ENCODE measurements at places on chromosomes 4 and X. TPM values are rescaled to one million over a fixed set of nuclear protein-coding genes. Genes with fewer than 3 reads are reported as not detected.

The XK gene
- total RNA-seq: 0.88 TPM

DNA sequence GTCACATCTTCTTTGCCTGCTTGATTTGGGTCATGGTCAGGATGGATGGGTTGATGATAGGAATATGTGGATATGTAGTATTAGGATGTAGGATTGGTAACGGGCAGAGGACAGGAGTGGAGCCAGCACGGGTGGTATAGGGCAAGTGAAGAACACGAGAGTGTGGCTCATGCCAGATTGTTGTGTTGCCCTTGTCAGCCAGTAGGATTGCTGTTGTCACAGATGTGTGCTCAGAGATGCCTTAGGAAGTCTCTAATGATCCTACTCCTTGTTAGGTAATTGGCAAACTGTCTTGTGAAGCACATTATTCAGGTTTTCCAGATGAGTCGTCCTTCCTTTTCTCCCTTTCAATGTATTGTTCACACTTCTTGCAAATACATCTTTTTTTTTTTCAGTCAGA is 5.5 kb downstream of the ATP10D start:
- peak; percentile 26 for DNase-seq

DNA sequence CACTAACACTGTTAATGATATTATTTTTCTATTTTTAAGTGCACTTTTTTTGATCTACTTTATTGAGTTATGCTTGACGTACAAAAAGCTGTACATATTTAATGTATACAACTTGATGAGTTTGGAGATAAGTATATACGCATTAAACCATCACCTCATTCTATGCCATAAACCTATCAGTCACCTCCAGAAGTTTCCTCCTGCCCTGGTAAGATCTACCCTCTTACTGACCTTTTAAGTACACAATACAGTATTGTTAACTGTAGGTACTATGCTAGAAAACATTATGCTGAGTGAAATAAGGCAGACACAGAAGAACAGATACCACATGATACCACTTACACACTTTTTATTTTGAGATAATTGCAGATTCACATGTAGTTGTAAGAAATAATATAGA is 36.9 kb downstream of the INTS6L start:
- DNase-seq: no peak

The MAGED4B gene
- 57.4 TPM for total RNA-seq

DNA sequence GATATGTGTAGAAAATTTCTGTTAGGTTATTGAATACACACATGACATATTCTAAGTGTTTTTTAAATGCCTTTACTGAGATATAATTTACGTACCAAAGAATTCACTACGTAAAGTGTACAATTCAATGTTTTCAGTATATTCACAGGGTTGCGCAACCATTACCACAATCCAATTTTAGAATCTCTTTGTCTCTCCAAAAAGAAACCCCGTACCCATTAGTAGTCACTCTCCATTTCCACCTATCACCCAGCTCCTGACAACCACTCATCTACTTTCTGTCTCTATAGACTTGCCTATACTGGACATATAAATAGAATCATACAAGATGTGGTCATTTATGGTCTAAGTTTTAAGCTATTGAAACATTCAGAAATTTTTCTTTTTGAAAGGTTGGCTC is 53.0 kb upstream of the FBXW7 start:
- no peak for DNase-seq

GRCh38 chr4:108072300-108072699 is 82.6 kb downstream of the HADH start:
- DNase-seq: no peak

DNA sequence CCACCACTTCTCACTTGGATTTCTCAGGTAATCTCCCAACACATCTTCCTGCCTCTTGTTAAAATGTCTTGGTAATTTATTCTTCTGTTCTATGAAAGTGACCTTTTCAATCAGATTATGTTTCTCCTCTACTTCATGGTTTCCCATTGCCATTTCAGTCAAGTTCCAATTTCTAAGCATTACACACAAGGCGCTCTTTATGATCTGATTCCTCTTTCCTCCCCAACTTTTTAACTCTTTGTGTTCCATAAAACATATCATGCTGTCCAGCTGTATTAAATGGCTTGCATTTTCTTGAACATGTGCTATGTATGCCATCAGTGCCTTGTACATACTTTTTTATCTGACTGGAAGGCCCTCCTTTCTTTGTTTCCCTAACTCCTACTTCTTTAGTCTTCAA is 13.1 kb upstream of the ART3 start:
- DNase-seq: no peak

DNA sequence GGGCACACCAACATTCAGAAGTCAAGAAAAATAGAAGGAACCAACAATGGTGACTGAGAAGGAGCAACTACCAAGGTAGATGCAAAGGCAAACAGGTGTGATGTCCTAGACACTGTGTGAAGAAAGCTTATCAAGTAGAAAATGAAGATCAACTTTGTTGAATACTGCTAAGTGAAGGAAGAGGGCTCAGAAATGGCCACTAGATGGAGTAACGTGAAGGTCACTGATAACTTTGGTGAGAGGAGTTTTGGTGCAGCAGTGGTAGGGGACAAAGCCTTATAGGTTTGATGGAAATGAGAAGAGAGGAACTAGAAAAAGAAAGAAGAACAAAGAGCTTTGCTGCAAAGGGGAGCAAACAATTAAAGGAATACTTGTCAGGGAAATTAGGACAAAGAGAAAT is 23.5 kb downstream of the OTC start:
- DNase-seq: peak; percentile 29

DNA sequence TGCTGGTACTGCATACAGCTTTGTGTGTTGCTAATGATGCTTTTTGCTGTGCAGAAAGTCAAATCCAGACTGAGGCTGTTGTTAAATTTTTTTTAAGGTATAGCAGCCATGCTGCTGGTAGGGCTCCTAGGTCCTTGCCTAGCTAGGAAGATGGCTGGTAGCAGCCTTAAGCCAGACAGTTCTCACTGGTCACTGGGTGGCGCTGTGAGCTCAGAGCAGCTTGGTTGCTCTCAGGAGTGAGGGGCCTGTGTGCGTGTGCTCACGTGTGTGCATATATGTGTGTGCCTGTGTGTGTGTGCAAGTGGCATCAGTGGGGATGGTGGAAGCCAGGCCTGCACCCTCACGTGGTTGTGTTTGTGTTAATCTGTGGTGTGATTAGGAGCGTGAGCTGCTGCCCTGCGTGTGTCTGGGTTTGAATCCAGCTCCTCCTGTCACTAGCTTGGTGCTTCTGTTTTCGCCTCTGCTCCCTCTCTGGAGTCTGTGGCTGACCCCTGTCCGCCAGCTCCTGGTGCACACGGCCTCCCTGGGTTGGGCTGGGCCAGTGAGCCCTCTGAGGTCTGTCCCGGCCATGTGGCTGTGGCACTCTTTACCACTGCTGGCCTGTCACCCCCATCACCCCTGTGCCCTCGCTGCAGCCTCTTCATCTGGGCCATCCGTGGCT is 46.1 kb downstream of the SORCS2 start:
- no peak for DNase-seq

The TRMT2B gene
- 13.3 TPM for total RNA-seq

- DNase-seq: no peak
Observed at GRCh38 chrX:54446084-54446483, 5.9 kb downstream of the TSR2 start.

GRCh38 chr4:141142423-141142822 is 9.2 kb upstream of the RNF150 start:
- DNase-seq: peak; percentile 10

- DNase-seq: no peak
Observed at GRCh38 chrX:153400146-153401132, 711 bp downstream of the PNMA6E start.

- DNase-seq: no peak
Observed at GRCh38 chrX:103883533-103883932, 51.5 kb upstream of the RAB9B start.

DNA sequence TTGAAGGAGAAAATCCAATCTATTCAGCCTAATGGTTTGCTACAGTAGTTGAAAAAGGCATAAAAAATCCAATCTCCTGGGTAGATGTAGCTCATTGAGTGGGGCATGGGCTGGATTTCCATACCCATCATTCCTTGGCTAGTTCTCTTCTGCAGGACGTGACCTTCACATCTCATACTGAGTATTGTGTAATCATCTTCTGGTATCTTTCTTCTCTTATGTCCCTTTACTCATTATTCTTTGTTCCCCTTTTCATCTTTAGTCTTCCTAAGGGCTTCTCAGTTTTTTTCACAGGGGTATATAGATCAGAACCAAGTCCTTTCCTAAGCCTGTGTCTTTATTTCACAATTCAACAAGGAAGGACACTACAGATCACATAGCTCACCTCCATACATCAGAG is 727.6 kb upstream of the MAGEB2 start:
- no peak for DNase-seq

GRCh38 chr4:69489856-69490255 is 5.8 kb downstream of the UGT2B4 start:
- DNase-seq: no peak
